Effector memory CD4-positive, alpha-beta T cell (primary cell): ENCODE measurements at places on chromosomes 11 and 22.

GRCh38 chr11:73018856-73019255, 123.3 kb downstream of the FCHSD2 start:
- no peak for DNase-seq

DNA sequence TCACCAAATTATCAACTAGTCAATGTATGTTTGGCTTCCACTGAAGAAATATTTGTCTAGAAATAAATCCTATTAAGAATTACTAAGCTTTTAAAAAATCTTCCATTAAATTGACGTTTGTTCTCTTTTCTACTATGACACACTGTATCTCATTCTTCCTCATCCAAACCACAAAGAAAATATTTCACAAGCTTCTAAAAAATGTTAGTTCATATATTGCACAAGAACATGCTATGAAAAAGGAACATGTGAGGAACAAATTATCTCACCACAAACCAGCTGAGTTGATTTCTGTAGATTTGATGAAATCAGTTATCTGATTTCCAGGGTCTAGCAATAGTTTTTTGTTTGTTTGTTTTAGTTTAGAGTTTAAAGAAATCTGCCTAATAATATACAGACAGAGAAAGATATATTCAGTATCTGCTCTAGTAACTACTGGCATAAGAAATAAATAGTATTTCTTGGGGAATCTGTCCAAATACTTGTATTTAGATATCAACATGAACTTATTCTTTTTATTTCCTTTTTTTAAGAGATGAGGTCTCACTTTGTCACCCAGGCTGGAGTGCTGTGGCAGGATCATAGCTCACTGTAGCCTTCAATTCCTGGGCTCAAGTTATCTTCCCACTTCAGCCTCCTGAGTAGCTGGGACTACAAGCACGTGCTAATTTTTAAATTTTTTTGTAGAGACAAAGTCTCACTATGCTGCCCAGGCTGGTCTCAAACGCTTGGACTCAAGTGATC, 161.7 kb downstream of the ATG16L2 start:
- DNase-seq, result no peak

GRCh38 chr22:19488884-19489843, 9.4 kb downstream of the CDC45 start:
- DNase-seq, result no peak

DNA sequence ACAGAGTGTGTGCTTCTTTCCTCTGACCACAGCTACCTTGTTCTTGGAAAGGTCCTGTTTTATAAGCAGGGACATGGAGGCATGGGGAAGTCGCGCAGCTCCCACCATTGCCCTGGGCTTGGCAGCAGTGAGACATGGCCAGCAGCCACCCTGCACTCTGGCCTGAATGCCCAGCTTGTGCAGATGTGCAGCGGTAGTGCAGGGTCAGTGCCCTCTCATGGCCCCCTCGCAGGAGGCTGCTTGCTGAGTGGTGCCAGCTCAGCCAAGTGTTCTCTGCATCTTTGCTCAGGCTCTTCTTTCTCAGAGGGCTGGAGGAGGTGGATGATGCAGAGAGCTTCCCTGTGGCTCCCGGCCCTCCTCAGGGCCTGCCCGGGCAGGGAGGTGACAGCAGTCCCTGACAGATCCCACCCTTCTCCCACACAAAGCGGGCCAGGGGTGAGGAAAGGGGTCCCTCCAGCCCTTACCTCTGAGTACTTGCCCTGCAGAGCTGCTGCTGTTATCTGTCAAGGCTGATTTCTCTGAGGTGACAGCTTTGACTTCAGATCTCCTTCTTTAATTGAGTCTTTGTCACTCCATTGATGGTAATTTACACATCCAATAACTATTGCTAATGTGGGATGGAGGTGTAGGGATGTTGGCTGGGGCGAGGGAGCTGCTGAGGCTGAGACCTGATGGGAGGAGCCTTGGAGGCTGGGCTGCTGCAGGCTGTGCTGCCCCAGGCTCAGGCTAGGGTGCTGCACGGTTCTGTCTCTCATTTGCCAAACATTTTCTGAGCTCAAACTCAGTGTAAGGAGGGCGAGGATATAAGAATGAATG, 47.4 kb upstream of the B3GAT1 start:
- no peak for DNase-seq

GRCh38 chr22:43812890-43813289, 785 bp upstream of the EFCAB6 start:
- no peak for DNase-seq

DNA sequence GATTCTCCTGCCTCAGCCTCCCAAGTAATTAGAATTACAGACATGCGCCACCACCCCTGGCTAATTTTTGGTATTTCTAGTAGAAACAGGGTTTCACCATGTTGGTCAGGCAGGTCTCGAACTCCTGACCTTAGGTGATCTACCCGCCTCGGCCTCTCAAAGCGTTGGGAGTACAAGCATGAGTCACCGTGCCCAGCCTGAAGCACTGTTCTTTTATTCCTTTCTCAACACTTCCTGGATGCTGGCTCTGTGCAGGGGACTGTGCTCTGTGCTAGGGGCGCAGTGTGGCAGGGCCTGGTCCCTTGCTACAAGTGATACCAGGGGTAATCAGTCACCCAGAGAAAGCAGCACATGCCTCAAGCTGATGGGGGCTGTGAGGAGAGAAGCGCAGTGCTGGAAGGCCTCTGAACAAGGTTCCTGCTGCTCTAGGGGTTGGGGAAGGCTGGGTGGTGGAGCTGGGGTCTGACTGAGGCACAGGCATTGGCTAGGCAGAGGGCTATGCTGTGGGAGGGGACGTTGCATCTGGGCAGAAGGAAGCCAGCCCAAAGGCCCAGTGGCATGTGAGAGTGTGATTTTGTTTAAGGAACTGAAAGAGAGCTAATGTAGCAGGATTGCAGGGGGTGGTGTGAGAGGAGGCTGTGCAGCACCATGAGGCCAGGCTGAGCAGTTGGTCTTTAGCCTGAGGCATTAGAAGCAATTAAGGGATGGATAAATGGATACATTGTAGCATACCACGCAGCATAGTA, 42.5 kb downstream of the CABIN1 start:
- DNase-seq, result no peak

- no peak for DNase-seq
These were observed 103.8 kb downstream of the RRAS2 start for GRCh38 chr11:14255238-14255534.

DNA sequence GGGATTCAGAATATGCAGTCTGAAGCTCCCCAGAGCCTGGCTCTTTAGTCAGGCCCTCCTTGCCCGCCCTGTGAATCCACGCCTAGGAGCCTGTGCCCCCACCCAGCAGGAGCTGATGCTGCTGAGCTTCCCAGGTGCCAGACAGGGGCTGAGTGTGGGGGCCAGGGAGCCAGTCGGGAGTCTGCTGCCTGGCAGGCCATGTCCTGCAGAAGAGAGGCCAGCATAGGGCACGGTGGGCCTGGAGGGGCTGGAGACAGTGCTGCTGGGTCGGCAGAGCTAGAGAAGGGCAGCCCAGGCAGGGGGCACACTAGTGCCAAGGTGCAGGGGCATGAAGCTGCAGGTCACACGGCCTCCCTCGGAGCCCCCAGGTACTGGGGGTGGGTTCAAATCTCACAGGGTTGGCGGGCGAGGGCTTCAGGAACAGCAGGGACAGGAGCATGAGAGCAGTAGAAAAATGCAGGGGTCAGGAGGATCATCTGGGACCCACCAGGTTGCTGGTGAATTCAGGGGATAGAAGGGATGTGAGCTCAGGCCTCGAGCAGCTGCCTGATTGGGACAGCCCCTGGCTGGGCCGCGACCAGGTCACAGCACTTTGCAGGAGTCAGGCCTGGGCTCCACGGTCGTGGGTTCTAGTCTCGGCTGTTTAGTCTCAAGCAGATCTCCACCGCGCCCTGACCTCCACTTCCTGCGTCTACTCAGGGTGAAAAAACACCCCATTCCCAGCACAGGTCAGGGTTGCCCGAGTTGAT, 4.1 kb upstream of the SEPTIN5 start:
- DNase-seq, result no peak

DNA sequence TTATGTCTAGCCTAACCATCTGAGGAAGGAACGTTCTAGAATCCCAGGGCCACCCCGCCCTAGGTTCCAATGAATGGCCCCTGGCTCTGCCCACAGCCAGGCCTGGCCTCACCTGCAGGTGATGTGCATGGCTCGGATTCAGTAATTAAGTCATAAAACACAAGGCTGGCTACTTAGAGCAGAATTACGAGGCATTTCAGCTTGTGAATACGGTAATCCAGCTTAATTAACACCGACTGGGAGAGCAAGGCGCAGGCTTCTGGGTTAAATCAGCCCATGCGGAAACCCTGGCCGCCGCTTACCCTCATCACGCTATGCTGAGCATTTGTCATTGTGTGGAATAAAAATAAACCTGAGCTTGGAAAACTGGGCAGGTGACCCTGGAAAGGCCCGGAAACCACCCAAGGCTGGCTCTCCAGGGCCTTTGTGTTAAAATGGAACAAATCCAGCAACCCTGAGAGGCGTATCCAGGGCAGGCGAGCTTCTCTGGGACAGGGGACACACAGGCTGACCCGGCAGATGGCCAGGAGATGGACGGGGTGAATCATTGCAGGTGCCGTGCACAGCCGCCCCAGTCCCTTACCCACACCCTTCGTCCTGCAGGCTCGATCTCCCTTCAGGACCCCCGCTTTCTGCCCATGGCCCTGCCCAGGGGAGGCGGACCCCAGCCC, 220.2 kb downstream of the CTTN start:
- DNase-seq, result no peak

- DNase-seq, result no peak
These were observed 115.0 kb downstream of the MN1 start for GRCh38 chr22:27686534-27686933.

DNA sequence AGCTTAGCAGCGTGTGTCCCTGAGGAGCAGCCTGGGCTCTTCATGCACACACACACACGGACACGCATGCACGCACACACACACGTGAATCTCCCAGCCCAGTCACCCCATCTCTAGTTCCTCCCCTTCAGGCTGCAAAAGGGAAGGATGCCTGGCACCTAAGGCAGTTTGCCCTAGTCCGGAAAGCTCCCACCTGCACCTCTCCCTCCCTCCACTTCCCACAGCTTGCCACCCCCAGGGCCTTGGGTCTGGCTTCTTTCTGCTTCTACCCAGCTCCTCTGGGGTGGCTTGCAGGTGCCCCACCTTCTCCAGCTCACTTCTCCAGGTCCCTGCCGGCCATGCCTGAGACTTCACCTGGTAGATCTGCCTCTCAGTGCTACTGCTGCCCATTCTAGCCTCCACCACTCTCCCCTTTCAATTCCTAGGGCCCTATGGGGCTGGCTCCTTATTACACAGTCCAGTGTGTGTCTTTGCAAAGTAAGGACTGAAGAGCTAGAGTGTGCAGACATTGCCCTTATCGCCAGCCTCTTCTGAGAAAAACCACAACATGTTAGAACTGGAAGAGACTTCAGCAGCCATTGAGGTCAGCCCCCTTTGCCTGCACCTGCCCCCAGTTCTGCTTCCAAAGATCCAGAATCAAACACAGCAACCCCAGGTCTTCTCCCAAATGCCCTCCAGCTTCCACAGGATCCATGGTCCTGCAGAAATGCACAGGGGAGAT, 33.5 kb upstream of the CHST1 start:
- DNase-seq, result no peak

DNA sequence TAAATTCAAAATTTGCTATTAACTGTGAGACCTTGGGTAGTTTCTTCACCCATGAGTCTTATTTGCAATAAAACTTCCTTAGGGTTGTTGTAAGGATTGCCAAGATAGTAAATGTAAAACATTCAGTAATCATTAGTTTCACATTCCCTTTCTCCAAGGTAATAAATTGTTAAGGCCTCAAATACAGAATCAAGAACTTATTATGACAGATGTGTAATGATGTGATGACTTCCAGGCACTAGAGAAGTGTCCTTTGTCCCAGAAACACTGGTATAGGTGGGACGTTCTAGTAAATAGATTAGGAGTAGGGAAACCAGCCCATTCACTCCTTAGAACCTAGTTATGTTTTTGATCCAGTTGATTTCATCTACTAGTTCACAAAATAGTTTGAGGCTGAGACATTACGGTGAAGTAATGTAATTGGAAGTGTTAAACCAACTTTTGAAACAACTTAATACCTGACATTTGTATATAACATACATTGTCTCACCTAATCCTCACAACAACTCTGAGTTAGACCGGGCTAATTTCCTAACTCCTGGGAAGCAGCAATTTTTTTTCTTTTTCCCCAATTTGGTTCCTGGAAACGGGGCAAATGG, 25.5 kb downstream of the CTNND1 start:
- no peak for DNase-seq
